T-helper 2 cell (primary cell): ENCODE measurements at places on chromosomes 6 and 20.

GRCh38 chr6:11968241-11968806 is 43.8 kb upstream of the HIVEP1 start:
- no peak for DNase-seq

DNA sequence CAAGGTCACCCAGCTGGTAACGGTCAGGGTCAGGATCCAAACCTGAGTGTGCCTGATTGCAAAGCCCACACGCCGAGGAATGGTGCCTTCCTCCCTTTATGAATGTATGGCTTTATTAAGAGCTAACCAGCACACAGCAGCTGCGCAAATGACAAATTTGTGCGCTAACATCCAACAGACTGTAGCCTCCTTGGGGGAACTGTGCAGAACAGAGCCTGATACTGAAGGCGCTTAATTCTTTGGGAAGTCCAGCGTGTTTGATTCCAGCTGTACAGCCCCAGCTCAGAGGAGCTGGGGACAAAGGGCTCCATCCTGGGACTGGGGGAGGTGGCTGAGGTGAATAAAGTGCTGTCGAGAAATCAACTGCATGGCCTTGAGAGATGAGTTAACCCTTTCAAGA is 75.7 kb upstream of the JARID2 start:
- no peak for DNase-seq

- DNase-seq = no peak
These were observed 8.6 kb upstream of the ZBTB46 start for GRCh38 chr20:63839620-63840019.

GRCh38 chr6:54020334-54020733 is 90.9 kb upstream of the MLIP start:
- no peak for DNase-seq

GRCh38 chr6:74671558-74672025 is 534.3 kb downstream of the COL12A1 start:
- no peak for DNase-seq
